RCC 7860 (cell line): ENCODE measurements at places on chromosomes 2 and 18.

GRCh38 chr18:45519411-45520280, 95.6 kb upstream of the SLC14A2 start:
- DNase-seq, result no peak

DNA sequence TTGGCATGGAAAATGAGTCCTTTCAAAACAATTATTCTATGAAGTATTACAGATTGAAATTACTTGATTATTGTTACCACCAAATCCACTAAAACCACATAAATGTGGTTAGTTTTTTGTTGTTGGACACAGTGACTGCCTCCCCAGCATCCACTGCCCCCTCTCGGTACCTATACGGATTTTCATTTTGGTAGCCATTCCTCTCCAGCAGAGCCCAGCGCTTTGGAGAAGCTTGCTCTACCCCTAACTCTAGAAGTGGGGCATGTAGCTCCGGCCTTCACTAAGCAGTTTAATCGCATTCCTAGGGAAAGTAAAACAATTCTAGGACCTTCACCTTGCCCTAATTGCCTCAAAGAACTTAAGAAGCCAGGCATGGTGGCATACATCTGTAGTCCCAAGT, 24.2 kb downstream of the OLA1 start:
- no peak for DNase-seq

DNA sequence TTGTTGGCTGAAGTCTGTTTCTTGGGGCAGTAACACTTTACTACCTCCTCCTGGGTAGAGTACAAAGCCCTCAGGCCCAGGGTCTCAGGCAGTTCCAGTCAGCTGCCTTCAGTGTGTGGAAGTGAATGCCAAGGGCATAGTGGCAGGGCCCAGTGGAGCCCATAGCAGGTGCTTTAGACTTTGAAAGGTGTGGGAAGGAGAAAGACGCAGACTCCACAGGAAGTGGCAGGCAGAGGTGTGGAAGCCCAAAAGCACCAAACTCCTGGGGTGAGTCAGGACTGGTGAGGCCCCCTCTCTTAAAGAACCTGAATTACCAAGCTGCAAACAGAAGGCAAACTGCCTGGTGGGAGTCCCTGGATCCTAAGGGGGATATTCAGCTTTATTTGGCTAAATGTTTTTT, 45.3 kb downstream of the ADAM23 start:
- no peak for DNase-seq

GRCh38 chr2:70949086-70949485, 13.4 kb downstream of the ATP6V1B1 start:
- DNase-seq, result no peak

- DNase-seq, result no peak
Measured at GRCh38 chr2:107737756-107738155, 88.9 kb upstream of the RGPD4 start.

DNA sequence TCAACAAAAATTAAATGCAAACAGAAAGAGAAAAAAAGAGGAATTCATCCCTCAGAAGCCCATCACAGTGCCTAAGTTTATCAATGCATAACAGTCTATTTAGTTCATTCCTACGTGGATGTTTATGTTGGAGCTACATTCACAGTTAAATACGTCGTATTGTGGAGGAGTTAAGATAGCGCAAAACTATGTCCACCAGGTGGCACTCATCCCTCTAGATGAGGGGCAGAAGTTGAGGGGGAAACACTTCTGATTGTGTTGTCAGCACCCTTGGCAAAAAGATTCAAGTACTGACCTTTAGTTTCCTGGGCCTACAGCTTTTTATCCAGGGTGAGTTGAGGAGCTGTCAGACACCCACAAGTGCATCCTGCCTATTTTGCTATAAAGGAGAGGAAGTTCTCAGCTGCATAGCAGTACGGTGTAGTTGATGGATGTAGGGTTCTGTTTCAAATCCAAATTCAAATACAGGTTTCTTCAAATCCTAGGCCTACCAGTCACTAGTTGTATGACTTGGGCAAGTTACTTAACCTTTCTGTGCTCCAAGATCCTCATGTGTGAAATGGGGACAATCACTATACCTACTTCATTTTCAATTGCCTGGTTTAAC, 26.8 kb upstream of the MYO1B start:
- peak; percentile 70 for DNase-seq

DNA sequence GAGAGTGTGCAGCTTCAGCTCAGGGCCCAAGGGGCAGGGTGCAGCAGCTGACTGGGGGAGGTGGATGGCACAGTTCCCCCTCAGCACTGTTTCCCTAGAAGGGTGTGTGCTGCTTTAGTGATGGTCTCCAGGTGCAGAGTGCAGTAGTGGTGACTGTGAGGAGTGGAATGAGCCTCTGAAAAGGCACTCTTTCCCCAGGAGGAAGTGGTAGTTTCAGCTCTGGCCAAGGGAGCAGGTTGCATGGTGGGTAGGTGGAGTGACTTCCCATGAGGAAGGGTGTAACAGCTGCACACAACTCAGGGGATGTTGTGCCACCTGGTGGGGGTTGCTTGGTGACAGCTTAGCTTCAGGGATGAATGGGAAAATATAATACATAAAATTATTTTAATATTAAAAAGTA, 251.5 kb upstream of the NXPH2 start:
- peak; percentile 31 for DNase-seq

- DNase-seq, result no peak
Measured at GRCh38 chr2:127216095-127216494, 4.0 kb downstream of the CYP27C1 start.
